ENCODE measurements at places on chromosomes 2 and 18.

DNA sequence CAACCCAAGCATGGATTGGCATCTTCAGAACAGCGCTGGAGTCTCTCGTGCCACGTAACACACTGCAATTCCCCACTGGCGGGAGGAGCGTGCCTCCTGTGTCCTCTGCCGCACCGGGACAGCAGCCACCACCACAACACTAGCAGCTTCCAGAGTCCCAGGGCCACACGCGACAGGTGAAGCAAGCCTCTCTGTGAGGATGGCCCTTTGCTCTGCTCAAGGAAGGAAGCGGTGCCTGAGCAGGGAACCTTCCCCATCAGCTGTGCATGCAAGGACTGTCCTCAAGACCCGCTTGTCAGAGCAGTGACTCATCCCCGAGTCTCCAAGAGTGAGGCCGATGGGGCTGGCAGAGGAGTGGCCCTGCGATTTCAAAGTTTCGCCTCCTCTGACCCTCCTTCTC, 44.0 kb downstream of the TTC32 start:
- DNase-seq: no peak

DNA sequence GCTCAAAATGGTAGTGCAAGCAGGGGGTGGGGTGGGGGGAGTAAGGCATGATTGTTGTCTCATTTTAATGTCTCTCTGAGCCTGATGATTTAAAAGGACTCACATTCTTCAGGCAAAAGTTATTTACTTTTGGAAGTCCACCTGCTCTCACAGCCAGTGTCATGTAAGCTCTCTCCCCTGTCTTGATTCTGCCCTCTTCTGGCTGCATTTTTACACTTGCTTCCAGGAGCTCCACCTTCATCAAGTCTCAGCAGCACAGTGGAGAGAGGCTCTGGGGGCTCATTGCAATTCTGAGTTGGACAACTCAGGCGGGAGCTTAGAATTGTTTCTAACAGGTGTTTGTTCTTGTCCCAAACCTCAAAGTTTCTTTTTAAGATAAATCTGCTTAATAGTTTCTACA, 39.2 kb downstream of the GNAL start:
- no peak for DNase-seq

DNA sequence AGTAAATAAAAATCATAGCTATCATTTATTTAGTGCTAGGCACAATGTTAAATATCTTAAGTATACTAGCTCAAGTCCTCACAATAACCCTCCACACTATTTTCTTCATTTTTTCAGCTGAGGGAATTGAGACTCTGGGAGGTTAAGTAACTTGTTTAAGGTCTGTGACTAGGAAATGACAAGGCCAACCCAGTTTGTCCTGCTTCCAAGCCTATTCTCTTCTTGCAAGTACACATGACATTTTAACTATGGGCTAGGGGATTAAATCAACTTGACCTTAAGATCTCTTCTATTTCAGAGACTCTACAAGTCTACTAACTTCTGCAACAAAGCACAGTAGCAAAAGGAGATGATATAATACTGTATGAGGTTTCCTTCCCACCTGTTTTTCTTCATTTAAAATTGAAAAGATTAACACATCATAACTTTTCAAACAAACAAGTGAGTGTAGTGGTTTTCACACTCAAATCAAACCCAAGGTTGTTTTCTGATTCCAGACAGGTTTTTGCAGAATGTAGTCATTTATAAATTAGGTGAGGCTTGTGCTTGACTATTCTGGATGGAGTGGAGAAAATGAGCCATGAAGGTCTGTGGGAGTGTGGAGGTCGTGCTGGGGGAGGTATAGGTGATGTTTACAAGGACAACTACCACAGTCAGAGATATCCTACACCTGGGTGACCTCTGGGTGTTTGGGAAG, 57.0 kb downstream of the CD28 start:
- DNase-seq: no peak

DNA sequence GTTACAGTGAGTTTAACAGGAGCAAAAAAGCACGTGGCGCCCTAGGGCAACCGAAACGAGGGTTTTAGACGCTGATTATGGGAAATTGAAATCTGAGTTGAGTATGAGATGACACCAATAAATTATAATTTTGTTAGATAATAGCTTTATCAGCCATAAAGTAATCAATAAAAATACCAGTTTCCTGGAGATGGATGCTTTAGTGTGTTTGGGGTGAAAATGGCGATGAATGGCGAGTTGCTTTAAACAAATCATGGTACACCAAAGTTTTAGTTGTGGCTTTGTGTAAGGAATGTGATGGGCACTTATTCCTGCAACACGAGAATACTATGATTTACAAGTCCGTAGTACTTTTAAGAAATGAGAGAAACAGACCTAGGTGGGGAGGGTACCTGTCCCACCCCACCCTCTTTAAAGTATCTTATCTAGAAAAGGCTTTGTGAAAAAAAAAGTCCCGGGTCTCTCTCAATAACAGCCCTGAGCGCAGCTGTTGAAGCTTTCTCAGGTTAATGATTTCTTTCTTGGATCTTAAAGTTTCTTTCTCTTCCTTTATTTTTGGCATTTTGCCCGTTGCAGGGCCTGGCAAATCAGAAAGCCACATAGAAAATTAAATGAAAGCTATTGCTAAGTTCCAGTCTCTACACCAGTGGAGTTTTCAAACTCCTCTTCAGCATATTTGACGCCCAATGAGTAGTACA, 1.5 kb upstream of the RRM2 start:
- no peak for DNase-seq

DNA sequence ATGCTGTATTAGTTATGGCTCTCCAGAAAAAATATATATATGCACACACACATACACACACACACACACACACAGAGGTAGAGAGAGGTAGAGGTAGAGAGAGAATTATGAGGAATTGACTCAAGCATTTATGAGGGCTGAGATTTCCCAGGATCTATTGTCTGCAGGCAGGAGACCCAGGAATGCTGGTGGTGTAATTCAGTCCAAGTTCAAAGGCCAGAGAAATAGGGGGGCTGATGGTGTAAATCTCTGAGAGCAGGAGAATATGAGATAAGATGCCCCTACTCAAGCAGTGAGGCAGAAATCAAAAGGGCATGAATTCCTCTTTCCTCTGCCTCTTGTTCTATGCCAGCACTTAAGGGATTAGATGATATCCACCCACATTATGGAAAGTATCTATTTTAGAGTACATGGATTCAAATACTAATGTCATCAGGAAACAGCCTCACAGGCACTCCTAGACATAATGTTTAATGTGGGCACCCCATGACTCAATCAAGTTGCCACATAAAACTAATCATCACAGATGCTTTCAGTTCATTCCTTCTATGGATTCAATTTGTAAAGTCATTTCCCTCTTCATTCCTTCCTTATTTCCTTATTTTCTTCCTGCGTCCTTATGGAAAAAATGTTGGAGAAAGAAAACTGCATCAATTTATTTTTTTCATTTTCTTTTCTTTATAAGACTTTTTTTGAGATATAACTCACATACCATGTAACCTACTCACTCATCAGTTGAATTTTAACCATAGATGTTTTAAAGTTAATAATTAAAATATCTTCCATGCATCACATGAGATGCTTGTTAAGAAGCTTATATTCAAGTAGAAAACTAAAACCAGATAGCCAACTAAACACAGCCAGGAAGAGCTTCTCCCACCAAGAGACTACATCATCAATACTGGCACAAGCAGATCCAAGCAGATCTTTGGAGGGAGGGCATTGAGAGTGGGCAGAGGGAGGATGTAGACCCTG, 406.2 kb downstream of the MBD2 start:
- DNase-seq: no peak

DNA sequence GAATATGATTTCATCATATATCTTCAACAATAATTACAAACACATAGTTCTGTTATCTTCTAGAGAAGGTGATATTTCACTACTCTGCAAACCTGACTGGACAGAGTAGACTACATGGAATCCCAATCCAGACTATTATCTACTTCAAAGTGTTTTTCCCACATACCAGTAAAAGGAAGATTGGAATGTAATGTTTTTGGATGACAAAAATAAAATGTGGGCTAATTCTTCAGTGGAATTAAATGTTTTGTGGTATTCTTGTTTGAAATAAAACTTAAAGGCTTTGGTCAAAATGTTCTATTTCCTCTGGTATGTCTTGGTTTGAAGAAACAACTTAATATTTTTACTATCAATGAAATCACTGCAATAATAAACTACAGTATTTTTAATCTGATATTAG, 22.1 kb downstream of the COL5A2 start:
- no peak for DNase-seq

DNA sequence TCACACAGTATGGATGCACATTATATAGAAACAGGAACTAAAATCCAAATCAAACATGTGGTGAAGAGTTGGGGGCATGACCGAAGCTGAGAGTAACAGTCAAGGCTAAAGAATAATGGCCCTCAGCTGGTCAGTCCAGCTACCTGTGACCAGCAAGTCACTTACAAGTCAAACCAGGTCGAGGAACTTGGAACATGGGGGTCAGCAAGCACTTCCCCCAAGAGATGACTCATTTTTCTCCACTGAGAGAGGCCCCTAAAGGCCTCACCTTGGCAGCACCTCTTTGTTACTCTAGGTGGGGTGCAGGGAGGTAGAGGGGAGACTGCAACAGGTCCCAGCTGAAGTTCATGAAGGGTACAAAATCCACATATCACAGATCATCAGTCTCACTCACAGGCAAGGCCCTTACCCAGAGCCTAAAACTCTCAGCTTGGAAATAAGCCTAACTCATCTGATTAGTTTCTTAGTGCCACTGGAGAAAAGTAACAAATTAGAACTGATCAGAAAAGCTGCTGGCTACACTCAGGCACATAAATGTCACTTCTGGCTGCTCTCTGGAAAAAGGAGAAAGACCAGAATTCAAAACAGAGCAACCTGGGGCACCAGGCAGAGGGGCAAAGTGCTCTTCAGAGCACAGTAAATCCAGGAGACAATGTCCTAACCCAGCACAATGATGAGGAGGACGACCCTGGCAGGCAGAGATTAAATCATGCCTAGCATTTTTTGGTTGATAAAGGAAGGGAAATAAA, 4.0 kb downstream of the SDC1 start:
- DNase-seq: no peak

- DNase-seq: no peak
Observed at GRCh38 chr2:98501223-98501622, 56.6 kb downstream of the INPP4A start.

DNA sequence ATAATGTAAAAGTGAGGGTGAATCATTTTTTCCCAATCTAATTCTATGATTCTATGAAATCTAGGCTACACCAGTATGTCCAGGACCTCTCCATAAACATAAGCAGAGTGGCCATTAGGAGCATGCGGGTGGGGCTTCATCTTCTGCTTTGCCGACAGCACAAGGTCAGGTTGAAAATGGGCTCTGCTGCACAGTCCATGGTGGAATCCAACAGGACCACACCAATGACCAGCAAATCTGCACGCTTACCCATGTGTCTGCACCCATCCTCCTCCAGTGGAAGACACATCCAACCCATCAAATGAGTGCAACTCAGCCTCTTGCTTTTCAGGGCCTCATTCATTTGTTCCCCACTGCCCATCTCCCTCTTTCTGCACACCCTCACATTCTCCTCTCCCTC, 43.3 kb upstream of the SKOR2 start:
- no peak for DNase-seq

GRCh38 chr2:122148128-122148767, 392.8 kb downstream of the TSN start:
- no peak for DNase-seq

GRCh38 chr2:12050396-12050795, 304.0 kb downstream of the LPIN1 start:
- DNase-seq: no peak

DNA sequence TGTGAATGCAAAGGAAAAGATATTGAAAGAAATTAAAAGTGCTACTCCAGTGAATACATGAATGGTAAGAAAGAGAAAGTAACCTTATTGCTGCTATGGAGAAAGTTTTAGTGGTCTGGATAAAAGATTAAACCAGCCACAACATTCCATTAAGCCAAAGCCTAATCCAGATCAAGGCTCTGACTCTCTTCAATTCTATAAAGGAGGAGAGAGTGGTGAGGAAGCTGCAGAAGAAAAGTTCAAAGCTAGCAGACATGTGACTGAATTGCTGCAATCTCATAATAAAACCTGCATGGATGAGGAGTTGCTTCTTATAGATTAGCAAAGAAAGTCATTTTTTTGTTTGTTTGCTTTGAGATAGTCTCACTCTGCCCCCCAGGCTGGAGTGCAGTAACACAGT, 130.2 kb downstream of the DNAH6 start:
- no peak for DNase-seq

GRCh38 chr2:195477248-195477995, 179.6 kb upstream of the SLC39A10 start:
- no peak for DNase-seq

GRCh38 chr2:41854227-41854626, 193.6 kb upstream of the PKDCC start:
- DNase-seq: no peak

DNA sequence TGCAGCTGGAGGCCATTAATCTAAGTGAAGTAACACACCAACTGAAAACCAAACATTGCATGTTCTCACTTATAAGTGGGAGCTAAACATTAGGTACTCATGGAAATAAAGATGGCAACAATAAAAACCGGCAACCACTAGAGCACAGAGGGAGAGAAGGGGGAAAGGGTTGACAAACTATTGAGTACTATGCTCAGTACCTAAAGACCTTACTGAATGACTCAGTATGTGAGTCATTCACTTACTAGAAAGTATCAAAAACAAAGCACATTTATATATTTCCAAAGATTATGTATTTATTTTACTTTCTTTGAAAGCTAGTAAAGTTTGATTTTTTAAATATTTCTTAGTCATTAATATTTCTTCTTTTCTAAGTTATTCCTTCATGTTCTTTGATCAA, 48.9 kb downstream of the ZNF385B start:
- DNase-seq: no peak

GRCh38 chr2:205948496-205948837, 137.5 kb downstream of the INO80D start:
- DNase-seq: no peak

GRCh38 chr2:237090906-237091305, 5.2 kb downstream of the COPS8 start:
- no peak for DNase-seq

DNA sequence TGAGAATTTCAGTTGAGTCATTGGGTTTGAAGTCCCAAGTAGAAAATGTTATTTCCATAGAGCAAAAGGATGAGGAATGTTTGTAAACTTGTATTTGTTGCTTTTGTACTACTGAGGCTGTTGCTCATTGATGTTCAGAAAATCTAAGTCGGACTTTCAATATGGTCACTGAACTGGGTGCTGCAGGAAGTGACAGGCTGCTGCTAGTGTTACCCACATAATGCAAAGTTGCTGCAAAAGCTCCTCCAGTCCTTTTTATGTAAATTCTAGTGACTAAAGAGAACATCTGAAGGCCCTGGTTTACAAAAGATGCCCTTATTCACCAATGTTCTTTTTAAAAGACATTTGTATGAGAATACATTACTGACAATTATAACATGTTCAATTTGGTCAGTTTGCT, 131.1 kb upstream of the FAM98A start:
- no peak for DNase-seq
